ENCODE measurements at places on chromosomes 16 and 17.

DNA sequence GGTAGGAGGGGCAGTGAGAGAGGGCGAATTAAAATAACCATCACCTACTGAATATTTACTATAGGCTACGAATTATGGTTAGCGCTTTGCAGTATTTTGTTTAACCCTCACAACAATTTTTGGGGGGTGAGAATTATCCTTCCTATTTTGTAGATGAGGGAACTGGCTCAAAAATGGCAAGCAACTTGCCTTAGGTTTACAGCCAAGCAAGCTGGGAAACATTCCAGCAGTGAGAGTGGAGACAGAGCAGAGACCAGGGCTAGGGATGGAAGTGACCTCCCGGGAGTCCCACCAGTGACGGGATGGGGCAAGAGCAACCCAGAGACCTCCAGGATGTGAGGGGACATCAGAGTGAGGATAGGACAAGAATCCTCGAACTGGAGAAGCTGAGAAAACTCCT is 352 bp upstream of the VMO1 start:
- DNase-seq = no peak

DNA sequence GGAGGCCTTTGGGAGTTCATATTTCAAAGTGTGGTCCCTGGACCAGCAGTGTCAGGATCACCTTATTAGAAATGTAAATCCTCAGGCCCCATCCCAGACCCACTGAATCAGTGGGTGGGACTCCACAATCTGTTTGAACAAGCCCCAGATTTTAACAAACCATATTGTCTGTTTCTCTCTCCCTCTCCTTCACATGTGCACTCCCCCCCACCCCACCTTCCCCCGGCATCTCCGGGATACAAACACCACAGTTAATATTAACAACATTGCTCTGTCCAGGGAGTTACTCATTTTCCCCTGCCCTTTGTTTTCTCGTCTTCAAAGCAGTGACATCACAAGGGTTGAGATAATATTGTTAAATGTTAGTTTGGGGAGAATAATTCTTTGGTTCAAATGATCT is 127.3 kb downstream of the KATNIP start:
- DNase-seq = no peak

GRCh38 chr17:72950242-72950931 is 142.1 kb downstream of the SLC39A11 start:
- DNase-seq = no peak

DNA sequence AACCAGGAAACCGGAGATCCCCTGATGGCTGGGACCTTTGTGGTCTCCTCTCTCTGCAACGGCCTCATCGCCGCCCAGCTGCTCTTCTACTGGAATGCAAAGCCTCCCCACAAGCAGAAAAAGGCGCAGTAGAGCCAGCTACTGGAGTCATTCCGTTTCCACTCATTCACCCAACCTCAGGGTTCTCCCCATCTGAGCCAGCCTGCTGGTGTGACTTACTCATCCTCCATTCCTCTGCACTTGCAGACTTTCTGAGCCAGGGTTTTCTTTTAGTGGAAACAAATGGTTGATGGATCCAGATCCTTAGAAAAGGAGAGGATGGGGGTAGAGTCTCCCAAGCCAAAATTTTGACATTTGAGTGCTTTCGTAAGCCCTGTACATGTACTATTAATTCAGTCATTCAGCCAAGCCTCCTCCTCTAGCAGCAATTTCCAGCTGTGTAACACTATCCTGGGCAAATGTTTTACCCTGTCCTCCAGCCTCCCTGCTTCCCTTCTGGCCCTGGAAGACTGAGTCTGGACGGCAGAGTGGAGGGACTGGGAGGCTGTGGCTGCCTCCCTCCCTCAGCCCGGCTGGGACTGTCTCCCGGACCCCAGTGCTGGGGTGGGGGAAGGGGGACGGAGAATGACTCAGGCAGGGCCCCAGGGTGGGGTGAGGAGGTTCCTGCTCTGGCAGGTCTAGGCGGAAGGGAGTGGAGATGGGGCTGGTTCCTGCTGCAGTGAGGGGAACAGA is 2.3 kb downstream of the SOX15 start:
- DNase-seq = no peak

DNA sequence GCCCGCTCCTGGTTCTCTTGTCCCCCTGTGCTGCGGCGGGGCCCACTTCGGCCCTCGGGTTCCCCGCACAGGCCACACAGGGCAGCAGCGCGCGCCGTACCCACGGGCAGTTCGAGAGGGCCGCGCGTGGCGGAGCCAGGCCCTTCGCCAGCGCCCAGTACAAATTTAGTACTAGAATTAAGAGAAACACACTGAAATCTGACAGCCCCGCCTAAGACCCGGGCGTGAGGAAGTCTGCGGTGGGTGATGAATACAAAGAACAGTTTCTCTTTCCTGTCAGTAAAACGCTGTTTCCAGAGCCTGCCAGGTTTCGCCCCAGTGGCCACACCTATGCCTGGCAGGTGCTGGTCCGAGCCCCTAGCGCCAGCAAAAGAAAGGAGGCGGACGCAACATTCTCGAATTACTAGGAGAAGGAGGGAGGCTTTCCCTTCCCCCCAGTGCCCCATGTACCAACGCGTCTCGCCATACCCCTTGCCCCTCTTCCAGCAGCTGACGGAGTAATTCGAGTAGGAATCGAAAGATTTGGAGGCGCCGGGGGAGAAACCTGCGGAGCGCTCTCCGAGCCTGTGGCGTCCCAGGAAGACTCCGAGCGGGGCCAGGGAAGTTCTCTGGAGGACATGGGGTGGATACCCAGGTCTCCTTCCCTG is 591 bp upstream of the SLFN5 start:
- peak; percentile 85 for DNase-seq

- no peak for DNase-seq
These were observed 39.5 kb downstream of the ST3GAL2 start for GRCh38 chr16:70399381-70399780.

- no peak for DNase-seq
These were observed 29.4 kb downstream of the HLF start for GRCh38 chr17:55294042-55294751.

DNA sequence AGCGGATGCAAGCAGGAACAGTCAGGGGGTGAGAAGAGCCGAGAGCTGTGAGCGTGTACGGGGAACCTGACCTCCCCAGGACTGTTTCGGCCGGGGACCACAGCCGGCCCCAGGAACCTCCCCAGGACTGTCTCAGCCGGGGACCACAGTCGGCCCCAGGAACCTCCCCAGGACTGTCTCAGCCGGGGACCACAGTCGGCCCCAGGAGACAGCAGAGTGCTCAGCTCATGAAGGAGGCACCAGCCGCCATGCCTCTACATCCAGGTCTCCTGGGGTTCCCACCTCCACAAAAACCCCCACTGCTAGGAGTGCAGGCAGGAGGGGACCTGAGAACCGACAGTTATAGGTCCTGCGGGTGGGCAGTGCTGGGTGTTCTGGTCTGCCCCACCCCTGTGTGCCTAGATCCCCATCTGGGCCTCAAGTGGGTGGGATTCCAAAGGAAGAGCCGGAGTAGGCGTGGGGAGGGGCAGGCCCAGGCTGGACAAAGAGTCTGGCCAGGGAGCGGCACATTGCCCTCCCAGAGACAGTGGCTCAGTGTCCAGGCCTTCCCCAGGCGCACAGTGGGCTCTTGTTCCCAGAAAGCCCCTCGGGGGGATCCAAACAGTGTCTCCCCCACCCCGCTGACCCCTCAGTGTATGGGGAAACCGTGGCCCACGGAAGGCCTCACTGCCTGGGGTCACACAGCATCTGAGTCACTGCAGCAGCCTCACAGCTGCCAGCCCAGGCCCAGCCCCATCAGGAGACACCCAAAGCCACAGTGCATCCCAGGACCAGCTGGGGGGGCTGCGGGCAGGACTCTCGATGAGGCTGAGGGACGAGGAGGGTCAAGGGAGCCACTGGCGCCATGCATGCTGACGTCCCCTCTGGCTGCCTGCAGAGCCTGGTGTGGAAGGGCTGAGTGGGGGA is 4.3 kb downstream of the RHBDF1 start:
- no peak for DNase-seq

GRCh38 chr16:72029567-72030271 is 21.2 kb downstream of the DHODH start:
- DNase-seq = no peak

GRCh38 chr17:38844261-38844757 is 9.2 kb downstream of the RPL23 start:
- no peak for DNase-seq

- no peak for DNase-seq
These were observed 5.3 kb upstream of the MKS1 start for GRCh38 chr17:58224315-58224714.

- no peak for DNase-seq
These were observed 80.0 kb downstream of the PCTP start for GRCh38 chr17:55830699-55831471.

GRCh38 chr16:20941636-20941926 is 41.0 kb downstream of the LYRM1 start:
- no peak for DNase-seq

- no peak for DNase-seq
These were observed 26.5 kb upstream of the ARL6IP1 start for GRCh38 chr16:18827890-18828289.

DNA sequence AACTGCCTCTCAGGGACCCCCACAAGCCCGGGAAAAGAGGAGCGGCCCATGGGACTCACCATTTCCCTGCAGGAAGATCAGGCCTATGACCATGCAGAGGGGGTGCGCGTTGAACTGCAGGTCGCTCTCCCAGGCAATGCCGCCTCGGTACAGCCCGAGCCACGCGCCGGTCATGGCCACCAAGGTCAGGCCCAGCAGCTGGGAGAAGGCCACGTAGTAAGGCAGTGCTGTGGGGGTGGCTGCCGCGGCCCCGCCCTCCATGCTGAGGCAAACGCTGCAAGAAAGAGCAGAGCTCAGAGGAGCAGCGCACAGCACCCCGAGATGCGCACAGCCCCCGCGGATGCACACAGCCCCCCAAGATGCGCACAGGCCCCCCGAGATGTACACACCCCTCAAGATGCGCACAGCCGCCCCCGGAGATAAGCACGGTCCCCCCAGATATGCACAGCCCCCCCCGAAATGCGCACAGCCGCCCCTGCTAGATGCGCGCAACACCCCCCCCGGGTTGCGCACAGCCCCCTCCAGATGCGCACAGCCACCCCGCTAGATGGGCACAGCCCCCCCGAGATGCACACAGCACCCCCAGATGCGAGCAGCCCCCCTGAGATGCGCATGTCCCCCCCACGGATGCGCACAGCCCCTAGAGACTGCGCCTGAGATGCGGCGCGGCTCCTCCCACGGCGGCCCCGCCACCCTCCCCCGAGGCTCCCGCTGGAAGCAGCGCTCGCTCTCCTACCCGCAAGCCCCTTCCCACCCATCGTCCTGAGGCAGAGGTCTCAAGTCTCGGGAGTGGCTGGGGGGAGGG is 8.6 kb downstream of the CYB561 start:
- DNase-seq = no peak

GRCh38 chr16:82954224-82954929 is 327.6 kb downstream of the CDH13 start:
- no peak for DNase-seq

DNA sequence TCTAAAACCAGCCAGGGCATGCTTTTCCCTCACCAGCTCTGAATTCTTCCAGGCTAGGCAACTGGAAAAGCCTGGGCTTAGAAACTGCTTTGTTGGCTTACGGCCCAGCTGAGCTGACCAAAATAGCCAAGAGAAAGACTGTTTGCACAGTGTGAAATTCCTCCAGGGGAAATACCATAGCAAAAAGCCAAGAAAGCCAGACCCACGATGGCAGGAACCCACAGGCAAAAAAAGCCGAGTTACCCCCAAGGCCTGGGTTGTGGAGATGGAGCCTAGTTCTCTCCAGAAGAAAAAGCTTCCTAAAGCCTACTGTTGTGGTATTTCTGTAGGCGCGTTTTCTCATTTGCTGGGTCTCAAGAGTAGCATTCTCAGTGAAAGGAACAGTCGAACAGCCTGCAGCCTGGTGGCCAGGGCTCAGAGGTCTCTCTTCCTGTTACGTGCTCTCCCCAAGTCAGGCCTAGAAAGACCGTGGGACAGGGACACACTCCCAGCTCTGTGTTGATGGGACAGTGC is 9.2 kb downstream of the SP2 start:
- no peak for DNase-seq

DNA sequence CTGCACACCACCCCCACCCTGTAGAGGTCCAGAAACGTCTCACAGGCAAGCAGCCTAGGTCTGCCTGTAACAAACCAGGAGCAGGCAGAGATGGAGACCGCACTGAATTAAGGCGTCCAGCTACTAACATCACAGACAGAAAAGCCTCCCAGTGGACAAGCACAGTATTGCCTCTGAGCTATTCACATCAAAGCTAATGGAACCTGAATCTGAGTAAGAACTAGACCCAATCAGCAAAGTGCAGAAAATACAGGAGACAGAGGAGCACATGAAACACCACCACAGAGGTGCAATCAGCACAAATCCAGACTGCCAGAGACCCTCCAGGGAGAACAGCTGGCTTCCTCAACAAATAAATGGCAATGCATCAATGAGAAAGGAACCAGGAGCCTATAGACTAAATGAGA is 22.2 kb upstream of the PEMT start:
- DNase-seq = peak; percentile 24

GRCh38 chr16:27238016-27238587 is 30.5 kb downstream of the NSMCE1 start:
- no peak for DNase-seq

DNA sequence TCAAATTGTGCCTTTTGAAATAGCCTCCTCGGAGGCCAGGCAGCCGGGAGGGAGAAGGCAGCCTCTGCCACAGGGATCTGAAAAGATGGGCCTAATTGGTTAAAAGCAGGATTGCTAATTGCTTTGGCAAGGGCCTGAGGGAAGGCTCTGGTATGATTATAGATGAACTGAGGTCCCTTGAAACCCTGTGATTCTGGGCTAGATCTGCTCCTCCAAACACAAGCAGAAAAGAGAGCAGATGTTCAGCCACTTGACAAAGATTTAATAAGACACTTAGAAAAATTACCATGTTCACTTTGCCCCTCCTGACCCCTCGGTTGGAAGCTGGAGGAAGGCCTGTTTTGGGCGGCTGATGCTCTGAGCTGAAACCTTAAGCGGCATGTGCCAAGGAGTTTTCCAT is 209.5 kb upstream of the MPHOSPH6 start:
- DNase-seq = no peak

DNA sequence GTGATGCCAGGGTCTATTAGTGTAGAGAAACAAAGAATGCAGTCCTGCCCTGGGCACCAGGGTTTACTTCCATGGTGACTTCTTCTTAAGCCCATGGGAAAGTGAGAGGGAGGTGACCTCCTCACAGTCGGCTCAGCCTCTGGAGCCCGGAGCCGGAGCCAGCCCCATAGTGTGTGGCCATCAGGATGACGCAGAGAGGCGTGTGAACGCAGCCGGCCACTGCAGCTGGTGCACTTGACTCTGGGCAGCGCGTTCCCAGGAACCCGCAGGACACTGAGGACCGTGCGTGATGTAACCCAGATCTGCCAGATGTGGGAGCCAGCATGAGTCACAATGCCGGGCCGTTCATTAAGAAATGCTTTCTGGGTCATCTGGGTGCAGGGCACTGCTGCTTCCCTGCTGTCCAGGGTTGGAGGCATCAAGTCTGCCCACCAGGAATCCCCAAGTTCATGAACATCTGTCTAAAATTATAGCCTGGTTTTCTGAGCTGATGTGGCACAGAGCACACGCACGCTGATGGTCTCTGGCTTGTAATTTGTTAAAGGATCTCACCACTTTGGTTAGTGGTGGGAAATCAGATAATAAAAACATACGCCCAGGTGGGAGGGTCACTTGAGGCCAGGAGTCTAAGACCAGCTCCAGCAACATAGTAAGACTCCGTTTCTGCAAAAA is 114.1 kb downstream of the PITPNC1 start:
- DNase-seq = no peak
